ENCODE measurements at places on chromosomes 7 and 10. TPM values are rescaled to one million over a fixed set of nuclear protein-coding genes. Genes with fewer than 3 reads are reported as not detected.

DNA sequence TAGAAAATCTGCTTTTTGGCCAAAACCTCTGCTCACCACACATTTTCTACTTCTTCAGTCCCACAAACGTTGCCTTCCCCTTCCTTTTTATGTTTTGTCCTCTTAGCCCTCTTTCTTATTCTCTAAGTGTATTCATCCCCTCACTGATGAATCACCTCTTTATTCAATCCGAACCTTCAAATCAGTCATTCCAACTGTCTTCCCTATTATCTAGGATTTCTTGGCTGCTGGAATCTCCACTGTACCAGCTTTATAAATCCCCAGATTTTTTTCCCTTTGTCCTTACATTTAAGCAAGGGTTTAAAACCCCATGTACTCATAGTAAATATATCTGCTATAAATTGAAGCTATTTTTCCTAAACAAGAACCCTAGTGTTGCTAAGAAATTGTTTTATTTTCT, 176.9 kb downstream of the SEMA3A start:
- DNase-seq, result no peak

Gene RNLS
- total RNA-seq, result 0.60 TPM

DNA sequence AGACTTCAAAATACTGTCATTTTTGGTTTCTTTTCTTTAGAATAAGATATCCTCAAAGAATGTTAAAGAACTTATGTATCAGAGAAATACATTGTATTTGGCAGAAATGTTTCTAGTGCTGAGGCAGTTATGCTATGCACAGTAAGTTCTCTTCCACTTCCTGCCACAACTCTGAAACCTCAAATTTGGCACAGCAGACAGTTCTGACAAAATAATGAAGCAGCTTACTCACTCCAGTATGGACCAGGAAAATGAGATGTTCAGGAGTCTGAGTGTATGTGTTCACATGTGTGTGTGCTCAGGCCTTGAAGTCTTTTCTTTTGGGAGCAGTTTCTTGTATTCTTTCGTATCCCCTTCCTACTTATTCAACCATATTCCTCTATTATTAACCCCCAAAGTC, 197.0 kb upstream of the AGK start:
- DNase-seq, result peak; percentile 64

- DNase-seq, result no peak
Observed at GRCh38 chr10:47183704-47184041, 116.3 kb upstream of the GDF10 start.

GRCh38 chr7:83109352-83109751, 53.3 kb downstream of the PCLO start:
- DNase-seq, result no peak

DNA sequence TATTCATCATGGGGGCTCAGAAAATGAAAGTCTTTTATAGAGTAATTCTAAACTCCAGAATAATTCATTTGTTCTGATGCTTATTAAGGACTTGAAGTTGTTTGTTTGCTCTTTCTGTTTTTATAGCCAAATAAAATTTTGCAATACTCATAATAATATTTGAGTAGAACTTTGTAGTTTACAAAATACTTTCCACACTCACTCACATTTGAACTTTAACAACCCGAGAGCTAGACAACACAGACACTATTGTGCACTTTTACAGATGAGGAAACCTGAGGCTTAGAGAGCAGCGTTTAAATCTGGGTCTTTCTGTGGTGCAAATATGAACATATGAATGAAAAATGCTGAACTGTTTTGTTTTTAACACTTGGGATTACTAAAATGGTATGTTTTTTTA, 126.8 kb downstream of the KAT6B start:
- DNase-seq, result no peak
